Activated CD8-positive, alpha-beta memory T cell treated with anti-CD3 and anti-CD28 coated beads, Interleukin-2, amount 50 U/mL, for 48 hours (primary cell): ENCODE measurements at places on chromosomes 7 and 10.

DNA sequence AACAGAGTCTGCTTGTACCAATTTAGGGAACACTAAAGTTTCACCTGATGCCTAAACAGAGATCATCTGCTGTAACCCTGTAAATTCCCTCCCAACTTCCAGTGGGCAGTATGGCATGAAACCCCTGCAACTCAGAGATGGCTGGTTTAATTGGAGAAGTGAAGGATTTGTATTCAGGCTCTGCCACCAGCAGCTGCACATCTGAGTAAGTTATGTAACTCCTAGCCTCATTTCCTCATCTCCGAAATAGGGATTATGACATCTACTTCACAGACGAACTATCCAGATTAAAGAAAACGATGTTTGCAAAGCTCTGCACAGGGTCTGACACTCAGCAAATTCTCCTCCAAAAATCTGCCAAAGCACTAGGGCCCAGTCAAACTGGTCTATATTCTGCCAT is 493.0 kb downstream of the KCNMA1 start:
- no peak for DNase-seq

DNA sequence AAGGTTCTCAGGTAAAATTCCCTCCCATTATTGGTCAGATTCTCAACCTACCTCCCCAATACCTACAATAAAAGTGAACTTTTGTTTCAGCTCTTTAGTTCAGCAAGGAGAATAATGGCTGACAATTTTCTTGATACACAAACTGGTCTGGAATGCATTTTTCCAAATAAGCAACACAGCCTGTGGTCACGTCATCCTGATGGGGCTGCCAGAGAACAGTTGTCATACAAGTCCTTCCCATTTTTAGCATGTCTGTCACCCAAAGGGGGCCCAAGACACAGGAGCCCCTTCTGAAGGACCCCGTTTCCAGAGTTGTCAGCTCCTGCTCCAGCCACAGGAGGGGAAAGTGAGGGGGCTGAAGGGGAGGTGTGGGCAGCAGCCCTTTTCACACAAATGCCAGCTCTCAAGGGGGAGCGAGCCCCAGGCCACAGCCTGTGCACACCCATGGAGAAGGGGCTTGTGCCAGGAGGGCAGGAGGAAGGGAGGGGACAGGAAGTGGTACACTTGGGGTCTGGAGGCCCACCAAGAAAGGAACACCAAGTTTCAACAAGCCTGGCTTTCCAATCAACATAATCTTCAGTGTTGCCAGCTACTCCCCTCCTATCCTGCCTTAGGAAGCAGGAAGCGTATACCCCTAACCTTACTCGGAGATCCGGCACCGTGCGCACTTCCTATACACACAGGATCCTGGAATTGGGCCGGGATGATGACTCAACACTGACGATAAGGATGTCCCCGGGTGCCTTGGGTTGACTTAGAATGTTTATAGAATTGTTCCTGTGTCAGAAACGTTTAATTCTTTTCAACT is 43.4 kb upstream of the PDLIM1 start:
- no peak for DNase-seq

- peak; percentile 22 for DNase-seq
Measured at GRCh38 chr10:75197066-75197465, 13.5 kb upstream of the VDAC2 start.

GRCh38 chr7:1898628-1899185 is 228.6 kb downstream of the ELFN1 start:
- no peak for DNase-seq

GRCh38 chr10:102492344-102492939 is 10.1 kb downstream of the ACTR1A start:
- no peak for DNase-seq

- no peak for DNase-seq
Measured at GRCh38 chr7:16647435-16647960, 1.5 kb downstream of the BZW2 start.

- DNase-seq = no peak
Measured at GRCh38 chr10:33832124-33832787, 497.8 kb upstream of the NRP1 start.

- DNase-seq = no peak
Measured at GRCh38 chr10:11325817-11326216, 285.6 kb downstream of the USP6NL start.

DNA sequence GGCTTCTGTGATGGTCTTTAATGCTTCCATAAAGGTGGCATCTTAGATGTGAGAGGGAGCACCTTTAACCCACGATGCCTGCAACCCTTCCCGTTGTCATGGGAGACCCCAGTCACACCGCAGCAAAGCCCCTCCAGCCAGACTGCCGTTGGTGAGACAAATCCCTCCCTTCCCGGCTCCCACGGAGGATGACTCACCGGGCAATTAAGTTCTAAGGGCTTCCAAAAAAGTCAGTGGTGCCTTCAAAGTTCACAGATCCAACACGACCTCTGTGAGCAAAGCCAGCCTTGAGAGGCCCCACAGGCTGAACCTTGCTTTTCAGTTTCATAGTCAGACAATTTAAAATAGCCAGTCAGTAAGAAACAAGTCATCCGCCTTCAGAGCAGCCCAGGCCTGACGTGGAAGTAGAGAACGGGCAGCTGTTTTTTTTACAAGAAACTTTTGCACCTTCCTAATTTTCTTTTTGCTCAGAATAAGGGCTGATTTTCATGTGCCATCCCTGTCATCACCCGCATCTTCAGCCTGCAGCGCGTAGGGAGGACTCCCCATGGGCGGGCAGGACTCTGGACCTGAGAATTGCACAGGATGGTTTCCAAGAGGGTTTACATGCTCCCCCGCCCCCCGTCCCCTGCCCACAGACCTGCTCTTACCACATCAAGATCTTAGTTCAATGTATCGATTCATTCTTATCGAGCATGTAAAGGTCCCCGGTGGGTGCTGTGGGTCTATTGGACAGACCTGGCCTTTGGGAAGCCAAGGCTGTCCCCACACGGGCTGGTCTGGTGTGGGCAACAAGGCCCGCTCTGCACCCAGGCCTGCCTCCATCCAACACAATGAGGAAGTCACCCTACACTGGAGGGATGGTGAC is 333.9 kb downstream of the DNAJB6 start:
- no peak for DNase-seq

- DNase-seq = no peak
Measured at GRCh38 chr7:129889133-129889844, 63.5 kb downstream of the UBE2H start.

DNA sequence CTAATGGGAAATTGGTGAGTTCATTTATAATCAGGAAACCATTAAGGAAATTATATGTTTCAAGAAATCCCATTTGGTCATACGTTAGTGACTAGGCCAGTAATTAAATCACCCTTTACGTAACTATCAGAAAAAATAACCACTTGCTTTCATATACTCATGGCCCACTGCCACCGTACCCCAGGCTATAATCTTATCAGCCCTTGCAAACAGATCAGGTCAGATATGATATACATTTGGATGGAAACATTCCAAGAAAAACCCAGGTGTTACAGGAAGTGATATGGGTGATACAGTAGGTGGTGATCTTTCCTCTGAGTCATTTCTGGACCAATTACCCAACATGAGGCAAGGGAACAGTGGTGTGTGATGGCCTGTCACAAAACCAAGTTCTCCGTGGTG is 481.0 kb upstream of the SEMA3A start:
- DNase-seq = no peak

DNA sequence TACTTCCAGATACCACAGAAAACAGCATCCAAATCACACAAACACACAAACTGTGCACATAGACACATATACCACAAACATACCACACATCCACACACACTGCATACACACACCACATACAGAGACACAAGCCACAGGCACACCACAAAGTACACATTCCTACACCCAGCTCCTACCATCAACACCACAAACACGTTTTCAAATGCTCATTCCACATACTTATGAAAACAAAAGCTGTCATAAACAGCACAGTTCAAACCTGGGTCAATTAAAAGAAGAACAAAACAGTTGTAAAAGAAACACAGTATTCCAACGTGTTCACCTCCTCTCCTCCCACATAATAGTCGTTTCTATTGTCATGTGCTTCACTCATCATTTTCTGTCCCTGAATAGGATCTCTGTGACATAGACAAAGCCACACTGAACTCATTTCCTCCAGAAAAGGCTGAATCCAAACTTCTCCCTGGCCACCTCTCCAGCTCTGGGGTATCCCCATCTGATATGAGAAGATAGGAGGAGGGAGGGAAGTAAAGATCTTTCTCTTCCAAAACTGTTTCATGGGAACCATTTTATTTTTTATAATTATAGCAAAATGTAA is 89.2 kb downstream of the CXCL12 start:
- DNase-seq = no peak

DNA sequence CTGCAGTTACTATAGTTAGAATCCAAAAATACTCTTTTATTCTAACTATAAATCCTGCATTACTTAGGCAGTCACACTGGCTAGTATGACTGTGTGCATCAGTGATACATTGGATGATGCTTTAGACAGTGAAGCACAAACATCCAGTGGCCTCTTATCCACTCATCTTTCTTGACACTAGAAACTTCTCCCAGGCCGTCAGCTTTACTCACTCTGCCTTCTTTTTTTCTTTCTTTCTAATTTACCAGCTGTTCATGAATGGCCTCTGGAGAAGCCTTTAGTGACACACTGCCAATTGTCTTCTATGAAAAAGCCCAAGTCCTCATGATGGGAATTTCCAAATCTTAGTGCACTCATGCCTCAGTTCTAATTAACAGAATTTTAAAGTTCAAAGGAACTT is 26.2 kb upstream of the C10orf90 start:
- DNase-seq = no peak

- no peak for DNase-seq
Measured at GRCh38 chr7:11237742-11238141, 264.1 kb downstream of the PHF14 start.

- no peak for DNase-seq
Measured at GRCh38 chr7:151013356-151013732, 10.9 kb downstream of the ATG9B start.

- DNase-seq = no peak
Measured at GRCh38 chr7:39735903-39736302, 112.5 kb downstream of the RALA start.

DNA sequence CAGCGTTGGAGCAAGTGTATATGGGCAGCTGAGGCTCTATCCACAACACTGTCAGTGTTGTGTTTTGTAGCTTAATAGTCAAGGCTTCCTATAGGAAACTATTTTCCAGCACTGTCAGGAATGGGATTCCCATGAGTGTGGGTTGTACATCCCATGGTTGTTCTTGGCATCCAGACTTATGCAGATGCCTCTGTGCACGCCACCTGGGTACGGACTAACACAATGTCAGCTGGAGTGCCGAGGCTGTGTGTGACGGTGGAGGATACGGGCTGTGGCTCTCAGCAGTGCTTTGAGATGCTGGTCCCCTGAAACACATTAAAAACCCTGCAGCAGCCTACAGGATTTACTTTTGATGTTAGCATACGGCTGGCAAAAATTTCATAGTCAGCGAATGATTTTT is 350.0 kb downstream of the ACTR3B start:
- no peak for DNase-seq

DNA sequence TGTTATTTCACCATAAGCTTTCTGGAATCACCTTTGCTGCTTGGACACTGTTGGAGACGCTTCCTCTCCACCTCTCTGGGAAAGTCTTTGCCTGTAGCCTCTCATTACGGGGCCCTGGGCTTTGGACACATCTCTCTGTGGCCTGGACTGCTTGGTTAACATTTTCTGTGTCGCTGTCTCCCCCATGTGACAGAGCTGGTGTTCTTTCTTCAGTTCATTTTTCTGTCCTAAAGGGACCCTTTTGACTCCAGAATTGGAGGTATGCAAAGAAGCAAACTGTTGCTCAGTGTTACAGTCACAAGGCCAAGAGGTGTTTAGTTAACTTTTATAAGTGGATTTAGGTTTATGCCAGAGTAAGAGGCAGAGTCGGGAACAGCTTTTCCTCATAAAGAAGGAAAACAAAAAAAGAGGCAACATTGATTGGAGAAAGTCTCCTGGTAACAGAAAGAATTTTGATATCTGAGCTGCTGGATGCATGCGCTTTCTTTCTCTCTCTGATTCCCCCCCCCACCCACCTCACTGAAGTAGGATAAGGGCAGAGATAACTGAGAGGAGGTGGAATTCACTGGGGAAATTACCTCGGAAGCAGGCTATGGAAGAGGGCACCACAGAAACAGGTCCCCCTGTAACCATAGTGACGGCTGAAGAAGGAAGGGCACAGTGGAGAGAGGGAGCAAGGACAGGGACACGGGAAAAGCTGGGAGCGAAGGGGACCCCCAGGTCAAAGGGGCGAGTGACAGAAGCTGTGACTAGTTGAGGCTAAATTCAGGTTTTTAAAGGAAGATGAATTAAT is 57.8 kb downstream of the LGI1 start:
- DNase-seq = no peak

- no peak for DNase-seq
Measured at GRCh38 chr10:2782265-2782664, 285.1 kb upstream of the PFKP start.

- DNase-seq = no peak
Measured at GRCh38 chr7:22487978-22488642, 11.9 kb downstream of the STEAP1B start.

DNA sequence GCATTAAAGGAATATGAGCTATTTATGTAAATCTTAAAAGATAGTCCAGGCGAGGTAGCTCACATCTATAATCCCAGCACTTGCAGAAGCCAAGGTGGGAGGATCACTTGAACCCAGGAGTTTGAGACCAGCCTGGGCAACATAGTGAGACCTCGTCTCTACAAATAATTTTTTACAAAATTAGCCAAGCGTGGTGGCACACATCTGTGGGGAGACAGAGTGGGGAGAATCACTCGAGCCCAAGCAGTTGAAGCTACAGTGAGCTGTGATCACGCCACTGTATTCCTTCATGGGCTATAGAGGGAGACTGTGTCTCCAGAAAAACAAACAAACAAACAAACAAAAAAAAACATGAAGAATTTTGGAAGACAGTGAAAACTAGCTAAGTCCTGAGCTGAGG is 28.4 kb downstream of the HERC4 start:
- no peak for DNase-seq

DNA sequence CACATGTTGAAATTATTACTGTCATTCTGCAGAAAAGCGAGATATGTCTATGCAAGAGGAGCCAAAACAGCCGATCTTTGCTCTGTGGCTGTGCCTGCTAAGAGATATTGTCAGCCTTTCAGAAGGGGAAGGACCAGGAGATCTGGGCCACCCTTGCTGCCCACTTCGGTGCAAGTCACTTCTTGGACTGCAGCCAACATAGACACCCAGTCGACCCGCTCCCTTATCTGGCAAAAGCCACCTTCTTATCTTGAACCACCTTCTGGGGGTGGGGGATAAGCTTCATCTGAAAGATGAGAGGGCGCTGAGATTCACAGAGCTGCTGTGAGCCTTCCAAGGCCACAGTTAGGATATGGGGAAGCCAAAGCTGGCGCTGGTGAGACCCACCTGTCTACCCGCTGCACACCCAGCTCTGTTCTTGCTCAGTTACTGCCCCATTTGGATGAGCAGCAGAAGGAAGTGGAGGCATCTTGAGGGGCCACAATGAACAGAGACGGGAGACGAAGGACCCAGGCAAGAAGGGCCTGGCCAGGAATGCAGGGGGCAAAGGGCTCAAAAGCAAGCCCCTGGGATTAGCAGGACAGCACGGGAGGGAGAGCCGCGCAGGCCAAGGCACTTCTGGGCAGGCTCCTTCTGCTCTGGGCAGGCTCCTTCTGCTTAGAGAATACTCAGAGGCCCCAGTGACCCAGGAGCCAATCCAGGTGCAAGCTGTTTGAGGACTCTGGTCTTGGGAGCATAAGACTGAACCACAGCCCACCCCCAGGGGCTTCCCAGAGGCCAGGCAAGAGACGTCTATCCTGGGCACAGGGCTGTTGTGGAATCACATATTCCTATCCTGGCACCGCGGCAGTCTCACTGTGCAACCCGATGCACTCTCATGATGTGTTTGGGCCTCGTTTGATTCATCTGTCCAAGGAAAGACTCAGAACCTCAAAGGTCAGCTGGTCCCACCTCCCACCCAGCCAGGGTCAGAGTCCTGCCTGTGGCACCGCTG is 38.4 kb upstream of the NPFFR1 start:
- no peak for DNase-seq
